Diencephalon (tissue), 1 donor: ENCODE measurements at places on chromosomes 11 and 22. TPM values are rescaled to one million over a fixed set of nuclear protein-coding genes. Genes with fewer than 3 reads are reported as not detected.

Gene KRTAP5-1
- total RNA-seq, result not detected

Gene GLYATL2
- 4.8 TPM for total RNA-seq

Gene KRTAP5-7
- total RNA-seq, result not detected

Gene NLRP14
- total RNA-seq, result 0.92 TPM

Gene PDE3B
- 18.7 TPM for total RNA-seq

Gene TRIOBP
- 16.1 TPM for total RNA-seq

Gene CLCF1
- total RNA-seq, result not detected

Gene RIMBP3C
- 0.69 TPM for total RNA-seq

Gene POTEH
- total RNA-seq, result not detected

Gene SLC6A5
- total RNA-seq, result 0.23 TPM

Gene DEPDC7
- total RNA-seq, result 3.0 TPM

Gene RASL10A
- total RNA-seq, result 1.6 TPM

Gene PGAP2
- 13.1 TPM for total RNA-seq

Gene NNMT
- total RNA-seq, result 0.92 TPM

Gene MAP6
- total RNA-seq, result 102 TPM

Gene CELSR1
- 4.4 TPM for total RNA-seq

Gene PCSK7
- 21.7 TPM for total RNA-seq

Gene RTN4R
- total RNA-seq, result 12.5 TPM

Gene CD6
- 2.3 TPM for total RNA-seq

Gene IFTAP
- total RNA-seq, result 66.0 TPM

Gene CRYBB2
- total RNA-seq, result not detected

Gene MYOD1
- not detected for total RNA-seq
